ENCODE measurements at places on chromosomes 2 and 18.

- DNase-seq = no peak
Measured at GRCh38 chr2:43391878-43392215, 165.4 kb upstream of the ZFP36L2 start.

- DNase-seq = no peak
Measured at GRCh38 chr2:207163053-207163755, 2.5 kb downstream of the KLF7 start.

DNA sequence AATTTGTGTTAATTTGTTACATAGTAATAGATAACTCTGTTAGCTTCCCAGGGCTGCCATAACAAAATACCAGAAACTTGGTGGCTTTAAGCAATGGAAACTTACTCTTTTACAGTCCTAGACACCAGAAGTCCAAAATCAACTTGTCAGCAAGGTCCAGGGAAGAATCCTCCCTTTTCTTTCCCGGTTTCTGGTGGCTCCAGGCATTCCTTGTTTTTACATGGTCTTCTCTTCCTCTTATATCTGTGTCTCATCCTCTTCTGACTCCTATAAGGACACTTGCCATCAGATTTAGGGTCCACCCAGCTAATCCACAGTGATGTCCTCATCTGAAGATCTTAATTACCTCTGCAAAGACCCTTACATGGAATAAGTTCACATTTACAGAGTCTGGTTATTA, 95.6 kb downstream of the DDX1 start:
- DNase-seq = no peak

- no peak for DNase-seq
Measured at GRCh38 chr18:29028560-29028959, 851.6 kb upstream of the CDH2 start.

- no peak for DNase-seq
Measured at GRCh38 chr2:160402501-160402900, 91.1 kb downstream of the RBMS1 start.

GRCh38 chr2:44166096-44166495, 2.6 kb upstream of the PPM1B start:
- no peak for DNase-seq

- no peak for DNase-seq
Measured at GRCh38 chr2:202109737-202110184, 36.7 kb downstream of the KIAA2012 start.

DNA sequence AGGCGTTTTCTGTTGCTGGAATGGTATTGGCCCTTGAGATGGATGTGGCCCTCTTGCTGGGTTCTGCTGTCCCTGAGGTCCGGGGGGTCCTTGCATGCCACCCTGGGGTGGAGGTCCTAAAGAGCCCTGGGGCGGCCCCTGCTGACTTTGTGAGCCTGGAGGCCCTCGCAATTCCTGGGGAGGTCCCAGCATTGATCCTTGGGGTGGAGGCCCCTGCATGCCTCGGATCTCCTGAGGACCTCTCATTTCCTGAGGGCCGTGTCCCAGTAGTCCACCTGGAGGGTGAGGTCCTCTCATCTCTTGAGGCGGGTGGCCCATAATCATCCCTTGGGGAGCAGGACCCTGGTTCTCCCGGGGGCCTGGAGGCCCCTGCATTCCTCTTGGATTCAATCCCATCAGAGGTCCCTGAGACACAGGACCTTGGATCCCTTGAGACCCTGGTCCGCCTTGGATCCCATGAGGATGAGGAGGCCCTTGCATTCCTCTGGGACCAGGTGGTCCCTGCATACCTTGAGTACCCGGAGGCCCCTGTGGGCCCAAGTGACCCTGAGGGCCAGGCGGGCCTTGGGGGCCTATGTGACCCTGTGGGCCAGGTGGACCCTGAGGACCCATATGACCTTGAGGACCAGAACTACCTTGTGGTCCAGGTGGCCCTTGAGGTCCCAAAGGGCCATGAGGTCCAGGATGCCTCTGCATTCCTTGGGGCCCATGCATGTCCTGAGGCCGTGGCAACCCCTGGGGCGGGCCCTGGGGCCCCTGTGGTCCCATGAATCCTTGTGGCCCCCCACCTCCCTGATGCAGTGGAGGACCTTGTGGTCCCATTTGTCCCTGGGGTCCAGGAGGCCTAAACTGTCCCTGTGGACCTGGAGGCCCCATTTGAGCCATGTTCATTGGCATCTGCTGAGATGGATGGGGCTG, 18.3 kb downstream of the SFT2D3 start:
- DNase-seq = no peak

- no peak for DNase-seq
Measured at GRCh38 chr18:76495435-76496193, 572 bp upstream of the ZNF516 start.

Measured in GM12891 (cell line).